NCI-H748 treated with DMSO at 0.1 percent for 48 hours (cell line): ENCODE measurements at places on chromosomes 12 and 14.

GRCh38 chr12:86959766-86960458 lies 703.7 kb upstream of the MGAT4C start:
- DNase-seq = no peak

DNA sequence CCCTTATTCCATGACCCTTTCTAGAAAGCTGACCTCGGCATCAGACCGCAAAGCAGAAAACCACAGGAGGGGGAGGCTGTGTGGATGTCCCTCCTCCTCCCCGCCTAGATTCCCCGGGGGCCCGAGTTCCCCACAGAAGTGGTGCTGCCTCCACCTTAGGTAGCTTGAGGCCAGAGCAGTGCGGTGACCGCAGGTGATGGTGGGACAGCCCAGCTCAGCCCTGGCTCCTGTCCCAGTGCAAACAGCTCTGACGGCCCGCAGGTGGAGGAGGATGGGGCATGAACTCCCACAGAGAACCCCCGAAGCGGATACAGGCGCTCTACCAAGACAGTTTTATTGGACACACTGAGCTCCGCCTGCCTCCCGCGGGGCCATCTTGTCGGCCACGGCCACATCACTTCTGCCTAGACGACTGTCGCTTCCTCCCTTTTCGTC lies 19.5 kb downstream of the ARL6IP4 start:
- DNase-seq = no peak

GRCh38 chr12:86735851-86736250 lies 479.7 kb upstream of the MGAT4C start:
- no peak for DNase-seq

GRCh38 chr12:78931466-78931990 lies 67.0 kb downstream of the SYT1 start:
- no peak for DNase-seq

GRCh38 chr12:81270385-81270784 lies 192.5 kb downstream of the ACSS3 start:
- DNase-seq = no peak

GRCh38 chr14:28949503-28949902 lies 182.9 kb downstream of the FOXG1 start:
- no peak for DNase-seq

- DNase-seq = no peak
Measured at GRCh38 chr12:26795910-26796309, 37.1 kb downstream of the ITPR2 start.
